ENCODE measurements at places on chromosomes 11 and 22.

DNA sequence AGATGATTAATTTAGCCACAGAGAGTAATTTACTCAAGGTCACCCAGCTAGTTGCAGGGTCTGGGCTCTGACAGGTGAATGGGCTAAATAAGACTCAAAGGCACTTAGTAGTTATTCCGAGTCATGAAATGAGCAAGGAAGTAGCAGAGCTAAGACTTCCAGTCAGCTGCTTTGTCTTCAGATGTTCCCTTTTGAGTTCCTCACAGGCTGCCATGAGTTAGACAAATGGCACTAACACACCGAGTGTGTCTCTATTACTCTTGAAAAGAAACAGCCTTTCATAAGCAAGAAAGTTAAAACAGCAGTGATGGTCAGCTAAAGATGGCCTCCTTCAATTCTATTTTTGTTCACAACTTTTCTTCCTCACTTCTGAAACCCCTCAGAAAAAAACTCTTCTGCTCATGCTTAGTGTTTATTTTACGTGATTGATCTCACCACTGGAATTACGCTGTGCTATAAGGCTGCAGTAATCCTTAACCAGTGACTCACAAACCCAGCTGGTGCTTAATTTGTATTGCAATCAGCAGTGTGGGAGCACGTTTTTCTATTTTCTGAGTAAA, 389.1 kb downstream of the AASDHPPT start:
- DNase-seq, result no peak

- no peak for DNase-seq
These were observed 57.6 kb downstream of the TNRC6B start for GRCh38 chr22:40235308-40235707.

- no peak for DNase-seq
These were observed 113.0 kb downstream of the KCNQ1OT1 start for GRCh38 chr11:2586793-2587131.

GRCh38 chr11:119626197-119626841, 102.7 kb downstream of the NECTIN1 start:
- DNase-seq, result no peak

GRCh38 chr22:29570456-29570855, 10.5 kb downstream of the NIPSNAP1 start:
- DNase-seq, result no peak

DNA sequence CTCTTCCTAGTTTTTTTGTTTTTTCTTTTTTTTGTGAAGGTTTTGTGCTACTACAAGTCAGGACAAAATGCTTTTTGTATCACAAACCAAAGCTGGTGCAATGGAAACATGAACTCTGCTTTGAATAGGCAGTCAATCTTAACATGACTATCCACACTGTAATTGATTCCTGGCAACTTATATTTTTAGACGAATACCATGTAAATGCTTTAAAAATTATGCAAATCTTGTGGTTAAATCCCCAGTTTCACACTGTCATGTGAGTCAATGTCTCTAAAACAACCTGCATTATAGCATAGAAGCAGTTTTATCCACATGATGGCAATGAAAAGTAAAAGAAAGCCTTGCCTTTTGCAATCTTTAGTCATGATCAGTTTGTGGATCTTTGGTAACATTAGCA, 8.9 kb downstream of the TRPC6 start:
- no peak for DNase-seq

DNA sequence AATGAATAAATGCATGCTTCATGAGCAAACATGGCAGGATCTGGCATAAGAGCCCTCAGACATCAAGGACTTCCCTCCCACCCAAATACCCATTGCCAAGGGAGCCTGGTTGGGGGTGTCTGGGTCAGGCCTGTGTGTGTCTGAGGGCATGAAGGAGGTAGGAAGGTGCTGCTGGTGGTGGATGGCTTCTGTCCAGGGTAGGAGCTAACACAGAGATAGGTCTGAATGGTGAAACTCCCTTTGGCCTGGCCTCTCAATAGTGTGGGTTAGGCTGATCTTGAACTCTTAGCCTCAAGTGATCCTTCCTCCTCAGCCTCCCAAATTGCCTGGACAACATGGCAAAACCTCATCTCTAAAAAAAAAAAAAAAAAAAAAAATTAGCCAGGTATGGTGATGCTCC, 2.8 kb downstream of the AMPD3 start:
- DNase-seq, result no peak

- DNase-seq, result peak; percentile 38
These were observed 3.1 kb downstream of the CBX6 start for GRCh38 chr22:38868886-38869381.

GRCh38 chr22:48750282-48750681, 1077.4 kb downstream of the BRD1 start:
- no peak for DNase-seq

- no peak for DNase-seq
These were observed 48.5 kb downstream of the MS4A13 start for GRCh38 chr11:60563553-60564235.

GRCh38 chr11:72327606-72328005, 83.6 kb upstream of the PHOX2A start:
- no peak for DNase-seq

- DNase-seq, result no peak
These were observed 41.4 kb upstream of the PCF11 start for GRCh38 chr11:83115551-83115950.

DNA sequence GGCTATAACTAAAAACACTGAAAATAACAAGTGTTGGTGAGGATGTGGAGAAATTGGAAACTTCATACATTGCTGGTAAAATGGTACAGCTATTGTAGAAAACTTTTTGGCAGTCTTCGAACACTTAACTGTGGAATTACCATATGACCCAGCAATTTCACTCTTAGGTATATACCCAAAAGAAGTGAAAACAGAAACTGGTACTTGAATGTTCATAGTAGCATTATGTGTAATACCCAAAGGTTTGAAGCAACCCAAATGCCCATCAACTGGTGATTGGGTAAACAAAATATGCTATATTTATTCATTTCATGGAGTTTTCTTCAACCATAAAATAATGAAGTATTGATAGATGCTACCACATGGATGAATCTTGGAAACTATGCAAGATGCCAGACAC, 40.8 kb upstream of the FTH1 start:
- DNase-seq, result no peak

- DNase-seq, result no peak
These were observed 10.2 kb downstream of the RAB38 start for GRCh38 chr11:88164806-88165585.

DNA sequence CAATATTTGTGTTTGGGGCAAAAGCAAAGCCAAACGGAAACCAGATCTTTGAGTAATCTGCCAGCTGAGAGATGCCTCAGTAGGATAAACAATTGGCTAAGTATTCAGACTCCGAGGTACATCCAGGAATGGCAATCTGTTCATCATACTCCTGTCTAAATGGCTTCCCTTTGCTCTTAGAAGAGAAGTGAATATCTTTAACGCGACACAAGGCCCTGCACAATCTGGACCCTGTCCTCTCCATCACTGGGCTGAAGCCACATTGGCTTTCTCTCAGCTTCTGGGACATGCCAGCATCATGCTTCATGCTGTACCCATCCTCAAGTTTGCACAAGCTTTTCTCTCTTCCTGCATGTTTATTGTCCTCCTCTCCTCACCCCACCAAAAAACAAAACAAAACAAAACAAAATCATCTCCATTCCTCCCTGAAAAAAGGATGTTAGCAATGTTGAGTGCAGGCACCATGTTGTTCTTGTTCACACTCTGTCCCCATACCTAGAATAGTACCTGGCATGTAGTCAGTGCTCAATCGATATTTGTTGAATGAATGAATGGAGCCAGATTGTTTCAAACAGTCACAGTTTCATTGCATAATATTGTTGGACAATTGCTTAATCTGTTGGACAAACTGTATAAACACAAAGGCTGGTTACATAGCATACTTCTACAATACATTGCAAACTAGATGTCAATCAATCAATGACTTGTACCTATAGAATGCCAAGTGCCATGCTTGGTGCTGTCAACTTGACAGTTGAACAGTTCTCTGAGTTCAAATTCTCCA, 38.2 kb upstream of the SESN3 start:
- no peak for DNase-seq

- no peak for DNase-seq
These were observed 62.8 kb downstream of the MORC2 start for GRCh38 chr22:30905696-30906341.

- no peak for DNase-seq
These were observed 43.9 kb upstream of the SMIM38 start for GRCh38 chr11:69111624-69112542.

DNA sequence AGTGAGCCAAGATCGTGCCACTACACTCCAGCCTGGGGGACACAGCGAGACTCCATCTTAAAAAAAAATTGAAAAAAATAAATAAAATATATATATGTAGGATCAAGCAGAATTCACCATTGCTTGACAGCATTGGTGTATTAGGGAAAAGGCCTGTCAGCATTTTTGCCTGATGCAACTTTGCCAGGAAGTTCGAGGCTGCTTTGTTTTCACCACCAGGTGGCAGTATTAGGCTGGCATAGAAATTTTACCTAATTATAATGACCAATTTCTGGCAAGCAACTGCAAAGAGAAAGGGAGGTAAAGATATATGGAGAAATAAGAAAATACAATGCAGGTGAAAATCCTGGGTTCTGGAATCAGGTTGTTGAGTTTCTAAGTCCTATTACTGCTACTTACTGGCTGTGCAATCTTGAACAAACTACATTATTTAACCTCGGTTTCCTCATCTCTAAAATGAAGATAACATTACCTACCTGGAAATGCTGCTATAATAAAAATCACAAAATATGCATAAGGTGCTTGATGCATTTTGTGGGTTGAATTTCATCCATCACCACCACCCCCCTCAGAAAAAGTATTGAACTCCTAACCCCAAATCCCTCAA, 24.7 kb downstream of the LAYN start:
- peak; percentile 51 for DNase-seq

DNA sequence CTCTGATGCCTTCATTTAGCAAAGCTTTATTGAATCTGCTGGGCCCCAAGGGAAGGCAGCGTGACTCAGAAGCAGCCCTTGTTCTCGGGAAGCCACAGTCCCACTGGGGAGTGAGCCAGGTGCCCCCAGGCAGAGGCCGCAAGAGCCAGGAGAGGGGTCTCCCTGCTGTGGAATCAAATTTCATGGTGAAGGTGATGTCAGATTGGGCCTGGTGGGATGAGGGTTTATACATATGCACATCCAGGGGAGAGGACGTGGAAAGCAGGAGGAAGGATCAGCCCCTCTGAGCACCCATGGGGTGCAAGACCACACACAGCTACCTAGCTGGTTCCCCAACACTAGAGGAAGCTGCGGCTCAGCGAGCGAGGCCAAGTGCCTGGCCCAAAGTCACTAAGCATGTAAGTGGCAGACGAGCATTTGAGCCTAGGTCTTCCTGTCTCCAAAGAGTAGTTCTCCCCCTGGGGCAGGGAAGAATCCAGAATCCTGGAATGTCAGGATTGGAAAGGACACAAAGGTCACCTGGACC, 2.0 kb downstream of the SYNGR1 start:
- DNase-seq, result peak; percentile 98

DNA sequence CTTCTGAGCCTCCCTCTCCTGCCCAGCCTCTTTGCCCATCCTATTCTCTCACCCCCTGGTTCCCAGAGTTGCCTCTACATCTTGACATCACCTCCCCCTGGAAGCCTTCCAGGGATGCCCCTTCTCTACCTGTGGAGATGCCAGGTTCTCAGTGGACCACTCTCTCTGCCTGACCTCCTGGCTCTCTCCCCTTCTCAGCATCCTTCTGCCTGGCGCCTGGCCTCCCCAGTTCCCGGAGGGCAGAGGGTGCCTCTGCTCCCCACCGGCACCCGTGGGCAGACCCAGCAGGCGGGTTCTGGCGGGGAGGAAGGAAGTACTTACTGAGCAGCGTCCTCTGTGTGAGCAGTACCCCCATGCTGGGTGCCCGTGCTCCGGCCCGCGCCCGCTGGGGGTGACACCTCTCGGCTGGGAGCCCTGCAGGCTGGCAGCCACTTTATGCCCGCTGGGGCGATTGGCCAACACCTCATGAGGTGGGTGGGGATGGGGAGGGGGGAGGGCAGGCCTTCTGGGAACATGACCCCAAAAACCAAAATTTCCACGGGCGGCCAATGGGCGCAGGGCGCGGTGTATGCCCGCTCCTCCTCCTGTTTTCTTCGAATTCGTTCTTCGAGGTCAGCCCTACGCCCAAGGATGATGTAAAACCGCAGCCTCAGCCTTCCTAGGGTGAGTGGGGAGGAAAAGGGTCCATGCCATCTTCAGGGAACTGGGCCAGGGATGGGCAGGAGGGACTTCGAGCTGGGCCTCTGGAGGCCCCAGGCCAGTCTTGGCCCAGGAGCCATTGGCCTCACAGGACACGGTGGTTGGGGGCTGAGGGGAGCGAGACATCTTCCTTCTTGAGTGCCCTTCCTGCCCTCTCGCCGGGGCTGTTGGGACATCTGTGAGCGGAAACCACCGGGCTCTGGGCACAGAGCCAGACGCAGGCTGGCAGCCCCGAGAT, at the start of gene OSM:
Gene OSM, minus strand, starts transcription at position 407 of the 937 bp plus-strand sequence. Its CDS starts 52 bp downstream, at position 355.
- DNase-seq, result peak; percentile 70

DNA sequence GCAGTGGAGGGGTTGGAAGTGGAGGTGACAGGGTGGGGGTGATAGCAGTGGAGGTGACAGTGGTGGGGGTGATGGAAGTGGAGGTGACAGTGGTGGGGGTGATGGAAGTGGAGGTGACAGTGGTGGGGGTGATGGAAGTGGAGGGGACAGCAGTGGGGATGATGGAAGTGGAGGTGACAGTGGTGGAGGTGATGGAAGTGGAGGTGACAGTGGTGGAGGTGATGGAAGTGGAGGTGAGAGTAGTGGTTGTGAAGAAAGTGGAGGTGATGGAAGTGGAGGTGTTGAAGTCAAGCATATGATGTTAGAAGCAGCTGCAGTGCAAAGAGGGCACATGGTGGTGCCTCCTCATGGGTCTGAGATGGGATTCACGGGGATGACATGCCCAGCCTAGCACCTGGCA, 141.5 kb downstream of the CACNA1I start:
- no peak for DNase-seq

GRCh38 chr22:26658671-26659478, 1.5 kb downstream of the MIAT start:
- peak; percentile 79 for DNase-seq

DNA sequence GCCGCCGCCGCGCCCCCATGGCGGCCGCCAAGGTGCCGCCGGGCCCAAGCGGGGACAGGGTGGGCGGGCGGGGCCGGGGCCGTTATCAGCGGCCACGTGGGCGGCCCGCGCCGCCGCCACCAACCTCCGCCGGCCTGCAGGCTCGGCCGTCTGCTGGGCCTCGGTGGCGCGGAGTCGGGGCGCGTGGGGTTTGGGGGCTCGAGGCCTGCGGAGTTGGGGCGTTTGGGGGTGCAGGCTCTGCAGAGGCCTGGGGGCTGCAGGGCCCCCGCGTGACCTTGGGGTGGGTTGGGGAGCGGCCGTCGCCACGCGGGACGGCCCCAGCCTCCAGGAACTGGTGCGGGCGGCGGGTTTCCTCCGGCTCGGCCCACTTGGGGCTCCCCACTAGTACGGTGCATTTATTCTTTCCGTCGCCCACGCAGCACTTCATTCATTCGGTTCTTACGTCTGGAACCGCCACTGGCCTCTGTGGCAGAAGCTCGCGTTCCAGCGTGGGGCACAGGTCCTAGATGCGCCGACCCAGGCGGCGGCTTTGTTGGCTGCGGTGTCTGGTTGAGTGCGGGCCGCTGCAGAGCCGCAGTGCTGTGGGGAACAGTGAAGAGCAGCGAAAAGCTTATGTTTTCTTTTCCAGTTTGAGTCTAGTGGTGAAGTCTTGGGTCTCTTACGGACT, 740 bp upstream of the TRMT2A start:
- DNase-seq, result peak; percentile 25

Data from Kasumi-1 (cell line).